MG63 (cell line): ENCODE measurements at places on chromosomes 12 and 14. TPM values are rescaled to one million over a fixed set of nuclear protein-coding genes. Genes with fewer than 3 reads are reported as not detected.

DNA sequence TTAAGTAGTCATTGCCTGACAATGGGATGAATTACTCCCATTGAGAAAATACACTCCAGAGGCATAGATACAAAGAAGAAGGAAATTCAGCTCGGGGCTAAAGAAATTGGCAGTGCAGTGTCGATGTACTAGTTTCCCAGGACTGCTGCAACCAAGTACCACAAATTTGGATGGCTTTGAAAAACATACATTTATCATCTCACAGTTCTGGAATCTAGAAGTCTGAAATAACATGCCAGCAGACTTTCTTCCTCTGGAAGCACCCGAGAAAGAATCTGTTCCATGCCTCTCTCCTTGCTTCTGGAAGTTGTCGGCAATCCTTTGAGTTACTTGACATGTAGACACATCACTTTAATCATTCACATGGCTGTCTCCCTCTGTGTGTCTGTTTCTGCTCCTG lies 101.9 kb downstream of the TMTC3 start:
- DNase-seq = no peak

DNA sequence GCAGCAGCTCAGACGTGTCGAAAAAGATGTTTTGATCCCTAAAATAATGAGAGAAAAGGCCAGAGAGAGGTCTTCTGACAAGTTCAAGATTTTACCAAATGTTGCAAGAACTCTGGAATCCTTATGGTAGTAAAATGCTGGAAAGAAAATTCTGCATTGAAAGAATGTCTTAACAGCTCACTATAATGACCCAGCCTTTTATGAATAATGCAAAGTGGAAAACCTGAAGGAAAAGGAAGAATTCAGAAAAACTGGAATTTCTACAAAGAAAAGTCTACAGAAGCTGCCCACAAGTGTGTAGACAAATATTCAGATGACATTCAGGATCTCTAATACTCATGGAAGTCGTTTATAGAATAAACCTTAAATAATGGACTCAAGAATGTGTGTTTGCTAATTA lies 1.8 kb upstream of the CCDC88C start:
- DNase-seq = no peak

KCNMB4 gene
- total RNA-seq = 0.26 TPM in 1 of 2 replicates, not detected in the other

POP5 gene
- 38.0 and 66.2 TPM in 2 replicates for total RNA-seq

GRCh38 chr12:93569301-93569655 lies 3.2 kb upstream of the SOCS2 start:
- DNase-seq = no peak

PRPH gene
- 5.0 and 7.1 TPM in 2 replicates for total RNA-seq

ZNF605 gene
- 3.9 and 6.0 TPM in 2 replicates for total RNA-seq
